AG08395 (cell line): ENCODE measurements at places on chromosomes 5 and 9.
A peak's percentile ranks its signal among the peaks of the same experiment; 100 is the strongest.

DNA sequence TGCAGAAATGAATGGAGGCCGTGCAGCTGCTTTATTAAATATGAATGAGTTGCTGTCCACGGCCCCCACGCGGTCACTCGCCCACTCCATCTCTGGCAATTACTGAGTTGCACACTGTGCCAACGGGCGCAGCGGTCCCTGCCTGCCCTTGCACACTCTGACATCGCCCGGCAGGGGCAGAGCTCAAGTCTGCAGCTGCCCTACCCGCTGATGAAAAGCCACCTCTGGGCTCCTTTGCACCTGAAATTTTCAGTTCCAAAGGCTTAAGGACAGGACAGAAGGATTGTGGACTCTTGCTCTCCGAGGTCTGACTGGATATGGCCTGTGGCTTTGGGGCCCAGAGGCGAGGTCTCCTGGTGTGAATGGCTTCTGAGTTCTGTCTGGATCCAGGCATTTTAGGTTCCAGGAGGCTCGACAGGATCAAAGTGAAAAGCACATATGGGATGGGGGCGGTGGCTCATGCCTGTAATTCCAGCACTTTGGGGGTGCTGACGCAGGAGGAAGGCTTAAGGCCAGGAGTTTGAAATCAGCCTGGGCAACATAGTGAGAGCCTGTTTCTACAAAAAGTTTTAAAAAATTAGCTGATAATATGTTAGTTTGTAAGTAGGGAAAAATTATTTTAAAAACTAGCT is 201.8 kb downstream of the PAX5 start:
- DNase-seq, result no peak

DNA sequence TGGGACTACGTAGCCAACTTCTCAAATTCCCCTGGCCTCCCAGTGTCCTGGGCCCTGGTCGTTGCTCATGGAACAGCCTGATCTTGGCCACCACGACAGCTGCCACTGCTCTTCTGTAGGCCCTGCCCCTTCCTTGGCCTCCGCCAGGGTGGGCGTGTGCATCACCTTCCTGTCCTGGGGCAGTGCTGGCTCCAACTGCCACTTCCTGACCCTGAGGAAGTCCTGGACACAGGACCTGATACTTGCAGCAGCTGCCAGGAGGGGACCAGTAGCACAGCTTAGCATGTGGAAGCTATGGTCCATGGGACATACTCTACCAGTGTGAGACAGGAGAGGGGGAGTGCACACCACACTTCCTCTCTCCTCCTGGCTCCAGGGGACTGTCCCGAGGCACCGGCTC is 145.2 kb downstream of the TENT4A start:
- no peak for DNase-seq

- DNase-seq, result no peak
These were observed 44.8 kb downstream of the VCAN start for GRCh38 chr5:83516377-83516776.

DNA sequence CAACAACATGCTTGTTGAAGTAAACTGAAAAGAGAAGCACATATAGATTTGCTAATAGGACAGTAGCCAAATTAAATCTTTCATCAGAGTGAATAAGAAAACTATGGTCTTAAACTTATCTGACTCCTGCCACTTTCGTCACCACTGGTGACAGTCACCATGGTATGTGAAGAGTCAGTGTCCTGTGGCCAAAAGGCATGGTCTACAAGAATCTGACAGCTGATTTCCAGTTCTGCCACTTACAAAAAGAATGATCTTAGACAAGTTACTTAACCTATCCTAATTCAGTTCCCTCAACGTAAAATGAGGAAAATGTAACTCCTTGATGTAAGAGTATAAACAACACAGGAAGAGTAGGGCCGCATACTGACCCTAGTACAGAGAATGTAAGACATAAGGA is 102.0 kb downstream of the LPAR1 start:
- DNase-seq, result no peak

DNA sequence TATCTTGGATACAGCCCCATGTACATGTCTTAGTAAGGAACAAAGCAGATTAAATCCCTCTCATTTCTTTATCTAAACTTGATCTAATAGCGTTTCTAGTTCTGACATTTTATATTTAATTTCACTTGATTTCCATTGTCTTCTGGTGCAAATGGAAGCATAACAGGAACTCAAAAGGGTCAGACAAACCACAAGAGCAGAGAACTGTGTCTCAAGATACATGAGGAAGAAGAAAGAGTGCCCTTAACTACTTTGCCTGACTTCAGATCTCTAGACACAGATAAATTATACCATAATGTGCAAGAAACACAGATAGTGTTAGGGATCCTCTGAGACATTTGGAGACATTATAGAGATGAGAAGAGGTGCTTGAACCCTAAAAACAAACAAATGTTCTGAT is 20.7 kb upstream of the STX17 start:
- no peak for DNase-seq

DNA sequence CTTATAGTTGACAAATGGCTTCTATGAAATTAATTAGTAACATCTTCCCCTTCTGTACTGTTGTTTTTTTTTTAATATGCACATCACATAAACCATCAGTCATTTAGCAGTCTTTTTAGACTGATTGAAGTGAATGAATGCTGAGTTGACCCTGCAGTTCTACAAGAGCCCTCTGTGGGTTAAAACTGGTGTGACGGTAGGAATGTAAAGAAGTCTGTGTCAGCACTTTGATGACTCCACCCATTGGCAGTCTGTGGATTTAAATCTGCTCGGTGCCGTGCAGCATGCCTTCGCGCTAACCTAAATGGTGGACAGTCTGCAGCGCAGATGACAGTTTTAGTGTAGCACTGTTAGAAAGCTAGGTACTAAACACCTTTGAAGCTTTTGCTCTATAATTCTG is 3.1 kb downstream of the GTF3C4 start:
- DNase-seq, result peak; percentile 44

- no peak for DNase-seq
These were observed 548.5 kb upstream of the GRAMD2B start for GRCh38 chr5:125874717-125875116.

- DNase-seq, result no peak
These were observed 25.1 kb downstream of the EXD3 start for GRCh38 chr9:137397675-137398423.

GRCh38 chr5:22611327-22611726 is 241.8 kb downstream of the CDH12 start:
- no peak for DNase-seq

DNA sequence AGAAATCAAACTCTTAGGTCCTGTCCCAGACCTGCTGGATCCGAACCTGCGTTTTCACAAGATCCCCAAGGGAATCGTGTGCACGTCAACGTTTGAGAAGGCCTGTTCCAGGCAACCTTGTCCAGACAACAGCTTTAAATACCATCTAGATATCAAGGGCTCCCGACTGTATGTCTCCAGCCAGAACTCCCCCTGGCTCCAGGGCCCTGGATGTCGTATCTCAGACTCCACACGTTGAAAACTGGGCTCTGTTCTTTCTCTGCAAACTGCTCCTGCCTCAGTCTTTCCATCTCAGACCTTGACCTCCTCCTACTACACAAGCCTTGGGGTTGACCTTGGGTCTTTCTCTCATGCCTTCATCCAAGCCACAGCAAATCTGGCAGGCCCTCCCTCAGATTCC is 5.8 kb upstream of the ENG start:
- DNase-seq, result no peak

DNA sequence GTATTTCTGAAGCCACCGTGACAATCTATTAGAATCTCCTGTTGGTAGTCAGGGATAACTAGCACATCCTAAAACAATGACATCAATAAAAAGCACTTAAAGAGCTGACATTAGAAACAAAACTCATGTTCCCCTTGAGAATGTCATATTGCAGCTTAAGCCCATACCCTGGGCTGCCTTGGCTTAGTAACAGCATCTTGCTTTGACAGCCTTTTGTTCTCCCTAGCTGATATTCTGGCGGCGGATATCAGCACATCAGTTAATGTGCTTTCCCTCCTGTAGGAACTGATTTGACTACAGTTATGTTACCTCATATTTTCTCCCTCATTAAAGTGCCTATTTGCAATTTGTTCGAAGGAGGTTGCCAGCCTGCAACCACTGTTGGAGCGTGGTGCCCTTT is 214.1 kb downstream of the CD180 start:
- DNase-seq, result no peak

- no peak for DNase-seq
These were observed 595.9 kb downstream of the DNAH5 start for GRCh38 chr5:13348568-13348967.

DNA sequence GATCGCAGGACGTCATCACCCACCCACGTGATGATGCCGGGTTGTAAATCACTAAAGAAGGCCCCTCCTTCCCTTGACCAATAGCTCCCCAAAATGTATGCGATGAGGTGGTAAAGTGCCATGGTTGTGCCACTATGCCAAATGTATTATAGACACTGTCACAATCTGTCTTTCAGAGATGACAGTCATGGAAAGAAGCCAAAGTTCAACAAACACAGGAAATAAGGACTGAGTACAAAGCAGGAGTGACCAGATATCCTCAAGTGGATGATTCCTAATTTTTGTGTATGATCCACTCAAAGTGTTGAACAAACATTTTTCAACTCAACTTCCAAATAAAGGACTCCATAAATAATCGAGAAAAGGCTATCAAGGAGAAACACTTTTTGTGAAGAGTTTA is 12.5 kb downstream of the GLIS3 start:
- DNase-seq, result no peak
